ENCODE measurements at places on chromosomes 4 and X.

GRCh38 chrX:46920235-46920634 lies 8.0 kb downstream of the JADE3 start:
- no peak for DNase-seq

- DNase-seq = no peak
Measured at GRCh38 chr4:176340871-176341685, 21.3 kb downstream of the SPCS3 start.

- no peak for DNase-seq
Measured at GRCh38 chr4:61783050-61783449, 582.9 kb downstream of the ADGRL3 start.

DNA sequence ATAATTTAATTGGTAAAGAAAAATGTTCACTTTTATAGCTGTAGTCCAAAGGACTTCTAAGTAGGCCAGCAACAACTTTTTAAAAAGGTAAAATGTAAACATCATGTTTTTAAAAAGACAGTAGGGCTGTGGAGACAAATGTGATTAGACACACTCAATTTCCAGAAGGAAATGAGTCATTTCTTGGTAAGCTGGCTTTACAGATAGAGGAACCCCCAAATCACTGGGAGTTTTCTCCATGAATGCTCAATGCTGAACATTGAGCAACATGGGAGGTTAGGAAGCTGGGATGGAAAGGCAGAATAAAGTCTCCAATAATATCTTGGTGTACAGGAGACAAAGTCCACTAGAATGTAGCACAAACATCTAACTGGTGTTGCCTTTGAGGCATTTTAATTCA lies 121.3 kb downstream of the NWD2 start:
- DNase-seq = no peak

GRCh38 chr4:32988165-32988811 lies 2268.1 kb downstream of the PCDH7 start:
- DNase-seq = no peak

DNA sequence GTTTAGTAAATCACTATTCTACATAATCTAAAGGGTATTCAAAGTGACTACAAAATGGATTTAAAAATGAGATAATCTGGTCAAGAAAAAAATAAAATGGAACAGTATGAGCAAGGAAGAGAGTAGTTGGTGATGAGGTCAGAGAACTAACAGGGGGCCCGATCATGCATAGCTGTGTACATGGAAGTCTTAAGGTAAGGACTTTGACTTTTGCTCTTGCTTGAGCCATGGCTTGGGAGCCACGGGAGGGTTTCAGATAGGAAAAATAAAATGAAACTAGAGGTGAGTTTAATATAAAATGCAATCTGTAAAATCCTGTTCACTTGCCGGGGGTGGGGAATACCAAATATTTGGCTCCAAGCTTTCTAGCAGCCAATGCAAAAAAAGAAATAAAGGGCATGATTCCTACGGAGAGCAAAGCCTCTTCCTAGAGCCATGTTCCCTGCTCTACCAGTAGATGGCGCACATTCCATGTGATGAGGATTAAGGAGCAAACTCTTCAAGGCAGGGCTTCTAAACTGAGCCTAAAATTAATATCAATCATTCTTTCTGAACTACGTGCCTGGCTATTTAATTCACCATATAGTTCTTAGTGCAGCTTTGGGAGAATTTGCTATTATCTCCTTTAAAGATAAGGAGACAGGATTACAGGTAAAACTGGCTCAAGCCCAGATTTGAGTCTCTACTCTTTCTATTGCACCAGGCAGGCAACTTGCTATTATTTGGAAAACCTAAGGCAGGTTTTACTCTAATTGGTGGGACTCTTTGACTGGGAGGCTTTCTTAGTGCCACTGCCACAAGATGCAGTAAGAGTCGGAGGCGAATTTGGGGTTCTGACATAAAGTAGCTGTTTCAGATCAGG lies 6.8 kb upstream of the CLCN5 start:
- no peak for DNase-seq

- no peak for DNase-seq
Measured at GRCh38 chr4:94575652-94576051, 123.9 kb downstream of the PDLIM5 start.

- DNase-seq = no peak
Measured at GRCh38 chr4:143046454-143046853, 138.3 kb upstream of the USP38 start.

GRCh38 chr4:4269856-4270255 lies 20.1 kb downstream of the LYAR start:
- no peak for DNase-seq

GRCh38 chrX:2608638-2609430 lies 82.3 kb upstream of the CD99 start:
- peak; percentile 63 for DNase-seq

DNA sequence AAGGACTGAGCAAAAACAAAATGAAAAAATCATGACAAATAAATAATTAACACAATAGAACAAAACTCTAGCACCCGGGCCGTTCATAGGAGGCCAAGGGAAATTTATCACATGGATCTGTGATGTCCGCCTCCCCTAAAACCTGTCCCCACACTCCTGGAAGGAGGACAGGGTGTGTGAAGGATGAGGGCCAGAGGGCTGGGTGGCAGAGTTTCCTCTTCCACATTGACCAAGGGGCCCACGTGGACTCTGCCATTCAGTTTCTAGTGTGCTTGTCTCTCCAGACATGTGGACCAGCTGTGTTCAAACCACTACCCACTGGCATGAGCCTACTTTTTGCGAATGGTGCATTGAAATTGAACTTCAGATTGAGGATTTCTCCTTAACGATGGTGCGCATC lies 6.3 kb downstream of the PRRG3 start:
- no peak for DNase-seq

DNA sequence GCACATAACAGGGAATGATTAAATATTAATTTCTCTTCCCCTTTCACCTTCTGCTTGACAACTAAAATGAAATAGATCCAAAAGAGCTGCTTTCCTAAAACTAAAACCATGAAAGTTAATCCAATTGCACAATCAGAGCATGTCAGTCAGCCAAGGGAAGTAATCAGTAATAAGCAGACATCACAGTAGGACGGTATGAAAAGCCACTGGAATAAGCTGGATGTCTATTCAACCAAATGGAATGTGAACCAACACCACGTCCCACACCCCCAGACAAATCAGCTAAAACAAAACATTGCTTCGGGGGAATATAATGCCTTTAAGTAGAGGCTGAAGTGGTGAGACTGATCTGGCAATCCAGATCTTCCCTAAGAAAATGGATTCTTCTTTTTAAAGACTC lies 859.4 kb upstream of the FTHL17 start:
- DNase-seq = no peak

- no peak for DNase-seq
Measured at GRCh38 chr4:146428298-146428697, 93.4 kb downstream of the SLC10A7 start.

DNA sequence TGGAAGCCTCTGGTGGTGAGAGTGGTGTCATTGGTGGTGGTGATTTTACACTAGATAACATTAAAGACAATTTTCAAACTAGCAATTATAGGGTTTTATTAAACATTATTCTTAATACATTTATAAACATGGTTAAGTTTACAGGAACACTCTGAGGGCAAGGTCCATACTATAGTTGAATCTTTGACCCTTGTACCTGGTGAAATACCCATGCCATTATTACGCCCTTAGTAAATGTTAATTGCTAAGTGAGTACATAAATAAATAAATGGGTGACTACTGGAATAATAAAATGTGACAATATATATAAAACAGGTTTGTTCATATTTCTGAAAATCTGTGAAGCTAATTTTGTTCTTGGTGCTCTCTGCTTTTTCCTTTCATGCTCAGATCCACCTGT lies 13.6 kb upstream of the CLNK start:
- no peak for DNase-seq

DNA sequence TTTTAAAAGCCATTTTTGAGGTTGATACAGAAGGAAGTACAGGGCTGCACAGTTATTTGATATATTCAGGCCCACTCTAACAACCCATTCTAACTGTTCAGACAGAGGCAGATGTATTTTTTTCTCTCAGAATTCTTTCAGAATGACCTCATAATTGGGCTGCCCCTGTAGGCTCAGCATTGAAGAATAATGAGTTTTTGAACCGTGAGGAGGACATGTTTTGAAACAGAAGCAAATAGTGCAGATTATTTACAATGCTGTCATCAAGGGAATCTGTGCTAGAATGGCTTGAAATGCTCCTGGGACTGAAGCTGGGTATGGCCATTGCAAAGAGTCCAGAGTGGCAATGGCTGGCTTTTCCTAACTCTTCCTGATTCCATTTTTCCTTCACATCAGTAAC lies 158.1 kb downstream of the SOX3 start:
- no peak for DNase-seq

DNA sequence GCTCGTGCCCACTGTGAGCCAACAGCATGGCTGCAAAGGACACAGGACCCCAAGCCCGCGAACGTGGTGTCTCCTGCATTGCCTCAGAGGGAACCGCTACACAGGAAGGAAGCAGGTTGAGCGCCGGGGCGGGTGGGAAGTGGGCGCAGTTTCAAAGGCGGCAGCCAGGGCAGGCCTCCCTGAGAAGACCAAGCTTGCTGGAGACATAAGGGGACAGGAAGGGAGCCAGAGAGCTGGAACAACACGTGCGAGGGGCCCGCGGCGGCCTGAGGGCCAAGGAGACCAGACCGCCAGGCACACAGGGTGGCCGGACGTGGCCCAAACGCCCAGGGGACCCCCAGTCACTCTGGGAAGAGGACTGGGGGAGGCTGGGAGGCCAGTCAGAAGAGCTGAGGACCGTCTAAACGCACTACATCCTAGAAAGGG lies 32.0 kb downstream of the CTBP1 start:
- DNase-seq = no peak

- no peak for DNase-seq
Measured at GRCh38 chrX:95903490-95903889, 781.2 kb upstream of the DIAPH2 start.

DNA sequence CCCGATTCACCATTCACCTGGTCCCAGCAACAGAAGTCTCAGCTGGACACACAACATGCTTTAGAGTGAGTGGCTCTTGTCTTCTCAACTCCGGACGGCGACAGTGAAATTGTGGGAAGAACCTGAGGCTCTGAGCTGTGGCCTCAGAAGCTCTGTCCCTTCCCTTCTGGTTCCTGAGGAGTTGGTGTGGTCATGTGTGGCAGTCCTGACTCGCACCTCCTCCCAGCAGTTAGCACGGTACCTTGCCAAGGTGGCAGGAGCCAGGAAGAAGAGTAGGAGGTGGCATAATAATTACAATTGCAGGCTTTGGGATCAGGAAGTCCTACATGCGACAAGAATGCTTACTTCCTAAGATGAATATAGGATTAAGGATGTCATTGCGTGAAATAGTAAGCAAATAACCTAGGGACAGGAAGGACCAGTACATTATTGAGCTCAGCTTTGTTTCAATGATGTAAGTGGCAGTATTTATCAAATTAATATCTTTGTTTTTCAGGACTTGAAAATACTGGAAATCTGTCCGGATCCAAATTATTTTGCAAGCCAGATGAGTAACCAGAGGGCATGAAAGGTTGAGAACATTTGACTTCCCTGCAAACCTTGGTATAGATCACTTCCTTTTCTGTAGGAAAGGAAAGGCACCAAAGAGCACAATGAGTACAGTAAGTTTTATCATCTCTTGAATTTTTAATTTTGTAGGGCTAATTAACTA lies 21.1 kb downstream of the RNF4 start:
- no peak for DNase-seq

- DNase-seq = no peak
Measured at GRCh38 chr4:128800284-128800683, 9.2 kb upstream of the JADE1 start.

- DNase-seq = no peak
Measured at GRCh38 chr4:99078336-99078735, 10.3 kb downstream of the ADH5 start.

DNA sequence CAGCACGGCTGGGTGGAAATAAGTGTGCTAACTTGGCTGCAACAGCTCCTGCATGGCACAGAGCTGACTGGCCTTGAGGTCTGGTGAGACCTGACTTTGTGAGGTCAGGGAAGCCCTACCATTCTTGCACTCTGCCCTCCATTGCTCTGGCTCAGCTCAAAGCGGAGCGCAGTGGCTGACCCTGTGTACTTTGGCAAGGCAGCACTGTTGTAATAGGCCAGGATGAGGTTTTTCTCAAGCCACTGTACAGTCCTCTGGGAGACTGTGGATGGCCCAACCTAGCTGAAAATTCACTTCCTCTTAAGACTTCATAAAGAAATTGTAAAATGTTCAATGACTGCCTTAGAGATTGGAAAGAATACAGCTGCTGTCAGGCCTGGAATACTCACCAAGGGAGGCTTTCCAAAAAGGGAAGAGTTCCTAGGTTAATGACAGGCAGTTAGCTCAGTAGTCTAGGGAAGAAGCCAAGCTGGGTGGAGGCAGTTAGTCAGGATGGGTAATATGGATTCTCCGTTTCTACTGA lies 129.8 kb downstream of the GUCY2F start:
- DNase-seq = no peak

DNA sequence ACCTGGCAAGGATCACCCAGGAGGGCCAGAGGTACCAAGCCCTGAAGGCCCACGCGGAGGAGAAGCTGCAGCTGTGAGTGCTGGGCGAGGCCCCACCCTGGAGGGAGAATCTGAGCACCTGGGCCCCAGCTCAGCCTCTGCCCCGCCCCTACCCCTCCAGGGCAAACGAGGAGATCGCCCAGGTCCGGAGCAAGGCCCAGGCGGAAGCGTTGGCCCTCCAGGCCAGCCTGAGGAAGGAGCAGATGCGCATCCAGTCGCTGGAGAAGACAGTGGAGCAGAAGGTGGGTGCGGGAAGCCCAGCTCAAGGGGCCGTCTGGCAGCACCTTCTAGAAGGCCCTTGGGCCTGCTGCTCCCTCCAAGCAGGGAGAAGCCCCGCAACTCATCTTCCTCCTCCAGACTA lies 23.2 kb downstream of the TACC3 start:
- DNase-seq = no peak

DNA sequence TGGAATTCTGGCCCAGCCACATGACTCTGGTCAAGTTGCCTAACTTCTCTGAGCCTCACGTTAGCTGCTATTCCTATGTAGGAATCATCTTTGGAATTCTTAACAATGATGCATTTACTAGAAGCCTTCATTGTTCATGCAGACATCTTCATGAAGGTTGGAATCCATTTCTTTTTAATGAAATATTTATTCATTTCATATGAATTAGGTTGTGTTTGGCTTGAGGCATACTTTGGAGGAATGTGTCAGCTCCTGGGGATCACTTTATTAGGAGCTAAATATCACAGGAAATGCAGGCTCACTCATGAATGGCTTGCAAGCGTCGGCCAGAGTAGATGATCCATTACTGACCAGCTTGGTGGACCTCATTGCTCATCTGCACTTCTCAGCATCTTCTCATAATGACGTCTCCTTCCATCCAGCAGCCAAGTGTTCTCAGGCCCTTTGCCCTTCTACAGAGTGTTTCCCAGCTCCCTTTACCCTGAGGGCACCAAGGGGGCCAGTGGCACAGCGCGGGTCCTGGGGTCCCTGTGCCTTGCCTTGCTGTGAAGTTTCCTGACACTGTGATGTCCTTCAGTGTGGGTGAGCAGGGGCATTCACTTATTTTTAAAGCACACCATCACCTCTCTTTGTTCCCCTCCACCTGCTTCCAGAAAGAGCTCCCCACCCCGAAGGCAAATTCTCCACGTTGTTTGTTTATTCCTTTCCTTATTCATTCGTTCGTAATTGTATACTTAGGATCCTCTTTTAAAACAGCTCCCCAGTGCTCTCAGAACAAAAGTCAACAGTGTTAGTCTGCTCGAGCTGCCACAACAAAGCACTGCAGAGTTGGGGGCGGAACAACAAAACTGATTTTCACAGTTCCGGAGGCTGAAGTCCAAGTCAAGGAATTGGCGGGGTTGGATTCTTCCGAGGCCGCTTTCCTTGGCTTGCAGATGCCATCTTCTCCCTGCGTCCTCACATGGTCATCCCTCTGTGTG lies 106.8 kb downstream of the STK32B start:
- DNase-seq = no peak

GRCh38 chr4:4851081-4851480 lies 8.4 kb upstream of the MSX1 start:
- DNase-seq = no peak

All from stimulated activated CD8-positive, alpha-beta memory T cell treated with anti-CD3 and anti-CD28 coated beads, Interleukin-15, amount 100 ng/mL, for 24 hours (primary cell).